Fibroblast of the aortic adventitia (primary cell): ENCODE measurements at places on chromosomes 1 and 21.

DNA sequence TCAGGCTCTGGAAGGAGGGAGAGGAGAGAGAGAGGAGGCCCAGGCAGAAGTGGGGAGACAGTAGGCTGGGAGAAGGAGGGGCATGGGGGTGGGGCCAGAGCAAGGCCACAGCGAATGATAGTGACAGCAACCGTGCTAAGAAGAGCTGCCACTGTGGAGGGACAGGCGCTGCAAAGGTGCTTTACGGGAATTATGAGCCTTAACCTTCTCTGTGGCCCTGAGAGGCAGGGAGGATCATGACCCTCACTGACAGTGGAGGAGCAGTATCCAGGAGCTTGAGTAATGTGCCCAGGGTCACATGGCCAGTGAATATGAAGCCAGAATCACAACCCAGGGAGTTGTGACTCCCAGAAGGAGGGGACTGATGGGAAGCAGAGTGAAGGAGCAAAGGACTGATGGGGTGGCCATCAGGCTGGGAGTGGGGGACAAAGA lies 53.4 kb upstream of the RPL11 start:
- no peak for DNase-seq

DNA sequence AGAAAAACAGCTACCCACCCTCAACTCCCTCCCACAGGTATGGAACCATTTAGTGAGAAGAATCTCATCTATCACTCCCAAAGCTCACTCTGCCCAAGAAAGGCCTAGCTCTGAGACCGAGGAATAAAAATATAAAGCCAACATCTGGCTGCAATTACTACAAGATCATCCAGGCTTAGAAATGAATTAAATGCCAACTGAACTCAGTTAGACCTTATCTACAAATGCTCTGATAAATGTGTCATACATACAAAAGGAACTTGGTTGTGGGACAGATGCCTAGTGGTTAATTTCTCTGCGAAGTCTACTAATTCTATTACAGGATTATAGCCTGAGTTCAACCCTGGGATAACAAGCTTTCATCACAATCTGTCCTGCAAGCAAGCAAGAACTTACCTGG lies 6.7 kb downstream of the ADIPOR1 start:
- DNase-seq = peak; percentile 71

GRCh38 chr1:88608139-88608943 lies 75.7 kb upstream of the PKN2 start:
- DNase-seq = peak; percentile 43

- no peak for DNase-seq
Observed at GRCh38 chr1:13576926-13577325, 6.7 kb upstream of the PDPN start.

DNA sequence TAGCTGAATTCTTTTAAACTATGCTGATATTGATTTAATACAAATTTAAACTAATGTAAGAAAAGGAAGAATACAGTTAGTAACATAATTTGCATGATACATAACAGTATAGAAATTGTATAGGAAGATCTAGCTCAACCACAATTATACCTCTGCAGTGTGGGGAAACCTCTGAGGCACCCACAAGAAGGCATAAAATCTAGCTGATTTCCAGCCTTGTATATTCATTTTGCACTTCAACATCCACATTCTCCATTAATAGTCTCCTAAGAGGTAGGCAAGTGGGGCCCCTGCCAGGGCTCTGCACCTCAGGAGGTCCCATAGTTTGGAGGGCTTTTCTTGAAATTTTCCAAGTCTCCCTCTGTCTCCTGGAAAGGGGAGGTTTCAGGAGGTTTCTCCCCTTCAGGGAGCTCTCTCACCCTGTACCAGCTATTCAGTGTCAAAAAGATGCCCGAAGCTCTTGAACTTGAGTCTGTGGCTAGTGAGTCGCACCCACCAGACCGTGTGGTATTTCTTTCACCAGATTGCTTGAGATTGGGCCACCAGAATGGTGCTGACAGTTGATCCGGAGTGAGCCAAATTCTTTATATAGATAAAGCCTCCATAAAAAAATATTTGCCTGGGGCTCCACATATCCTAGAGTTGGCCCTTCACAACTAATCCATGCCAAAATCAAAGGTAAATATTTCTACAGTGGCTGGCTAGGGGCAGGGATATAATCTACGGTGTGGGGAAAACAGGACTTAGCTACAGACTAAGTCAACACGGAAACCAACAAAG lies 108.2 kb downstream of the TIAM1 start:
- DNase-seq = peak; percentile 57

DNA sequence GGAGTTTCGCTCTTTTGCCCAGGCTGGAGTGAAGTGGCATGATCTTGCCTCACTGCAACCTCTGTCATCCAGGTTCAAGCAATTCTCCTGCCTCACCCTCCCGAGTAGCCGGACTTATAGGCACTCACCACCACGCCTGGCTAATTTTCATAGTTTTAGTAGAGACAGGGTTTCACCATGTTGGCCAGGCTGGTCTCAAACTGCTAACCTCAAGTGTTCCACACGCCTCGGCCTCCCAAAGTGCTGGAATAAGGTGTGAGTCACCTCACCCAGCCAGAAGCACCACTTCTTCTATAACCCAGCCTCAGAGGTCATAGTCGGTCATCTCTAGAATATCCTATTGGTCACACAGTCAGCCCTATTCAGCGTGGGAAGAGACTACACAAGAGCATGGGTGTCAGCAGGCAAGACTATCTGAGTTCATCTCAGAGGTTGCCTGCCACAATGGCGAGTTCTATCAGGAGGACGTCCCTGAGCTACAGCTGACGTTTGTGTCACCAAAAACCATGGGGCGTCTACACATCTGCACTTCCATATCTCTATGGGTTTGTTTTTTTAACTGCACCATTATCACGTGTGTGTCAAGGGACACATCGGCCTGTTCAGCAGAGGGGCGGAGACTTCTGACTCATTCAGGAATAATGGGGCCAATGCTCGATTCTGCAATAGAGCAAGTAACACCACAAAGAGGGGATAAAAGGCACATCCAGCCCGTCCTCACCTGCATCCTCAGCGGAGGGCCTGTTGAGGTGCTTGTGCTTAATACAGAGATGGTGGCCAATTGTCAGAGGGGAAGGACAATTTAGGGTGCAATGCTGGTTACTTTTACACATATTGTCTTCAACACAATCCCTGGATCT lies 256.3 kb upstream of the IRF2BP2 start:
- DNase-seq = peak; percentile 81

DNA sequence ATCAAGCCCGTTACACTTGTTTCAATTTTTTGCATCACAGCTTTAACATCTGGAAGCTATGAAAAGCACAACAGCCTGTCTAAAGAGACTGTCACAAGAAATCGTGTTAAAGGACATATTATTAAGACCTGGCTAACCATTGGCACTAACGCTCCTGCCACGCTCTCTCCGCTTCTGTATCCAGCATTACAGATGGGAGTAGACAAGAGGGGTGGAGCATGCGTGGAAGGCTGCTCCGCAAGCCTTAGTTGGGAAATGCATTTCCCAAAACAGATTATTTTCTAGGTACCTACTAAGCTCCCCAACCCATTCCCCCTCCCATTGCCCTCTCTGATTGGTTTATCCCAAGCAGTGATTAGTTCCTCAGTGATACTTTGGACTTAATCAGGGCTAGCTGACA lies 72.4 kb downstream of the NTNG1 start:
- no peak for DNase-seq

DNA sequence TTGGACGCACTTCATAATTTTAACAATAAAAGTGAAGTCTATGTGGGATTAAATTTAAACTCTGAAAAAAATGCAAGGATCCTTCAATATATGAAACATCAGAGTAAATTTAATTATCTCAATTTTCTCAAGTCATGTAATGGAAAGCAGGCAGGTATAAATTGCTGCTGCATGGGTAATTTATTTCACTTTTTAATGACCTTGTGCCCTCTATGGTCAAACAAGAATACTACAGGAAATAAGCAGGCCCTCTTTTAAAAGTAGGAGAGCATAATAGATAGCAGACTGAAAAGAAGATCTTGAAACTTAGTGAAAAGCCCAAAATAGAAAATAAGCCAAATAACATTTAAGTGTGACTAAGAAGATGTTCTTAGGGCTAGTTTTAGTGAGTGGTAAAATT lies 22.9 kb downstream of the BCAS2 start:
- peak; percentile 23 for DNase-seq

DNA sequence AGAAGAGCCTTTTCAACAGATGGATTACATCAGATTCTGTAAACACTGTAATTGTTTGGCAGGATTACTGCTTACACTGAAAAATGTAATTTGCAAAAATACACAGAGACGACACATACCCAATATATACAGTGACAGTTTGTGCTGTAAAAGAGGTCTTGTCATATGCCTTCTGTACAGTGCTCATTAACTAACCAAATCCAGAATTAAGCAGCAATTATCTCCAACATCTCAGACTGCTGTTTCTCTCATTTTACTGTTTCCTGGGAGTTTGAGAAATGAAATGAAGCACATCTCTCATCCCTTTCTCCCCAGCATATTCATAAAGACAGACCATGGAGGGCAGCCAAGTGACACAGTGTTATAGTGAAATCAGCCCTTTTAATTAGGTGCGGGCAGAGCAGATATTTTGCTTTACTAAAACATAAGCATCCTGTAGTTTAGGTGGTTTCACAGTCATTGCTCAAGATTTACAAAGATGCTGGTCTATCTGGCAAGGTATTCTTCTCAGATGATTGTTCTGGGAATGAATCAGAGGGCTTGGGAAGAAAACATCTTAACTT lies 618.4 kb upstream of the USP24 start:
- peak; percentile 94 for DNase-seq

GRCh38 chr1:224065455-224065854 lies 48.5 kb upstream of the FBXO28 start:
- peak; percentile 14 for DNase-seq

DNA sequence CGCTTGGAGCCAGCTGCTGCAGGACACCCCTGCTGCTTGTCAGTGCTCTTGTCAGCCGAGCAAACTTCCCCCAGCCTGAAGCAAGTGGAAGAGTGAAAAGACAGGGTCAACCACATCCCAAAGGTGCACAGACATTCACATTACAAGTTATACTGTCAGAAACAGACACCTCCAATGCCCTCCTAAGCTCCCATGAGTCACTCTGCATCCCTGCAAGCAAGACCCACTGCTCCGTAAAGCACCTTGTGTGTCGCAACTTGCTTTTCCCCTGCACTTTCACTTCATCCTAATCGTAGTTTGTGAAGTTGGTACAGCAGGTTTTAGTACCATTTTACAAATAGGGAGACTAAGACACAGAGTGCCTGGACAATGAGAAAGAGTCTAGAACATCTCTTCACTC lies 51.1 kb downstream of the KCNH1 start:
- DNase-seq = no peak

DNA sequence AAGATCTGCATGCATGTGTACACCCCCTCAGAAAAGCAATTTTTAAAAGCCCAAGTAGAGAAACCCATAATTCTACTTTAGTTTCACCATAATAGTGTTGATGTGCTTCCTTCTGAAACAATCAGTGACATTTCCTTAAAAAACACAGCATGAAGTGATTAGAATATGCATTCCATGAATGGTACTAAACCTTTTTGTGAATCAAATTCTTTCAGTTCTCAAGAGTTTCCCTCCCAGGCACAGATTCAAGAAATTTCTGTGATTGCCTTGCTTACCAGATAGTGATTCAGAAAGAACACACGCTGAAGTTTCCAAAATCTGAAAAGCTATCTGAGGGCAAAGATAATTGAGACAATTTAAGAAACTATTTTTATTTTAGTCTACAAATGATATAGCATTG lies 136.4 kb upstream of the ADGRL2 start:
- peak; percentile 83 for DNase-seq

DNA sequence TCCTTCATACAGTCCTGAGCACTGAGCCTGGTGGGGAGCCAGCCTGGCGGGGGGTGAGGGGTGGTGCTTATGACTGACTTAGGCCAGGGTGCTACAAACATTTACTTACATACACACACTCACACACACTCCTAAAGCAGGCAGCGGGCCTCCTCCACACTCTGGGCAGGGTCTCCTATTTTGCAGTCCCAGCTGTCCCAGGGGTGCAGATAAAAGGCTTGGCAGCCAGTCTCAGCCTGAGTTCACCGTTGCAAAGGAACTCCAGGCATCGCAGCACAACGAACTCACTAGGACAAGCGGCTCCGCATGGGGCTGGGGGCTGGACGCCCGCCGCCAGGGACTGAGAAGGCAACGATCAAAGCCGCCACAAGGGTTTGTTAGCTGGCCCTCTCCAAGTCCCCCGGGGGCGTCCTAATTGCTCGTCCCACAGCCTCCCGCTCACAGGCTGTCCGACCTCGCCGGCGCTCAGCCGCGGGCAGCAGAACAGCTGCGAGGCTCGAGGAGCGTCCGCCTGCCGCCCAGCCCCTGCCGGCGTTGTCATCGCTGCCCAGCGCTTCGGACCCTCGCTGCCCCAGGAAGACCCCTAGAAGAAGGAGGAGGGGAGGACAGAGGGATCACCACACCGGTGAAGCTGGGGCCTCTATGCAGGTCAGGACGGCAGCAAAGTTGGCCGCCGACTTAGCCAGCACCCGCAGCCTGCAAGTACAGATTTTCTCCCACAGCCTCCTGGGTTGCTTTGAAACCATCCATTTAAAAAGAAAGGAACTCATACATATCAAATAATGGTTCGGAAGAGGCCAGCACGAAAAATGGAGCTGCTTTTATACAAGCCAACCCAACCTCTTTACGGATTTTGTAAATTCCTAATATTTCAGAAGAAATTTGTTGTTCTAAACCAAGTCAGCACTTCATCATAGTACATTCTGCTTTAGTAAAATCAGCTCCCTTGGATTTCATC lies 6.2 kb downstream of the BARHL2 start:
- DNase-seq = no peak

GRCh38 chr1:243287652-243288051 lies 31.8 kb downstream of the SDCCAG8 start:
- DNase-seq = peak; percentile 85

DNA sequence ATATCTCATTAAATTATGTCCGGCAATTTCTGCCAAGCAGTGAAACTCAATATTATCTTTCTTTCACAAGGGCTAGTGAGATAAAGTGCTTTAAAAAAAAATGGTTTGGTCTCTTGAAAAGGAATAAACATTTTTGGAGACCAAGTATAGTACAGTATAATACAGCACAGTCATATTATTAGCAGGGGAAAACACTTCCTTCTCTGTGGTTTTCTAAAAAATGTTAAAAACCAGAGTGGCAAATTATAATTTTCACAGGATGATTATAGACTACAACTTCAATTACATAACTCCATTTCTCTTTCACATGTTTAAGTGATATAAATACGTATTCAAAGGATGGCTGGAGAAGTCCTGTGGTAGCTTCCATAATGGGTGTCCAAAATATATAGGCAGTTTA lies 170.3 kb upstream of the DMRTA2 start:
- no peak for DNase-seq

DNA sequence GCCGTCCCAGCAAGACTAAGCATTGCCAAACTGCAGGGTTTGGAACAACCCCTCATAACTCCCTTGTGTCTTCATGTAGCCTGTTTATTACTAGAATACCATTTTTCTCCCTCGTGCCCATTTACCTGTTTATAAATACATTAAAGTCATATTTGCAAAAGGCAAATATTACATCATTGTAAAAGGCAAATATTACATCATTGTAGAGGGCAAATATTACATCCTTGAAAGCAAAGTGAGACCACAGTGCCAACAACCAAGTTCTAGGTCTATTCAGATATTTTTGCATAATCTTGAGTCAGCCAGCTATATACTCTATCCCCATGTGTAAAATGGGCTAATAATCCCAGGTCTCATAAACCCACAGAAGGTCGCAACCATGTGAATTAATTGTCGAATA lies 11.4 kb upstream of the FAM163A start:
- no peak for DNase-seq

- DNase-seq = no peak
Observed at GRCh38 chr1:115364780-115365155, 26.7 kb upstream of the NGF start.
